NCI-H2029 treated with DMSO at 0.1 percent for 48 hours (cell line): ENCODE measurements at places on chromosomes 3 and 15.

GRCh38 chr3:142902356-142902755, 13.5 kb upstream of the PCOLCE2 start:
- no peak for DNase-seq

DNA sequence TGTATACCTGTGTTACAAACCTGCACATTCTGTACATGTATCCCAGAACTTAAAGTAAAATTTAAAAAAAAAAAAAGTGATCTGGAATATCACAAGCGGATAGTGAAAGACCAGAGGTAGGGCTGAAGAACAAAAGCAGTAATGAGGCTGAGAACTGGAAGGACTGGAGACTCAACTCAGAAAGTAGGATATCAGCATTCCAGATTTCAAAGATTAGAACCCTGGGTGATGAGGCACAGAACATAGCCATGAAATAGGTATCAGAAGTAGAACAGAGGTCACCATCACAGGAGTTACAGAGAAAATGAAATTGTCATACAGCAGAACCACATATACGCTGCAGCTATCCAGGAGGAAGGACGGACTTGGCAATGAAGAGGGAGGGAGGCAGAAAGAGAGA, 56.1 kb downstream of the ACAP2 start:
- no peak for DNase-seq

- no peak for DNase-seq
Measured at GRCh38 chr3:62229908-62230307, 143.4 kb downstream of the FEZF2 start.

GRCh38 chr3:186879781-186880180, 37.3 kb downstream of the ADIPOQ start:
- no peak for DNase-seq

DNA sequence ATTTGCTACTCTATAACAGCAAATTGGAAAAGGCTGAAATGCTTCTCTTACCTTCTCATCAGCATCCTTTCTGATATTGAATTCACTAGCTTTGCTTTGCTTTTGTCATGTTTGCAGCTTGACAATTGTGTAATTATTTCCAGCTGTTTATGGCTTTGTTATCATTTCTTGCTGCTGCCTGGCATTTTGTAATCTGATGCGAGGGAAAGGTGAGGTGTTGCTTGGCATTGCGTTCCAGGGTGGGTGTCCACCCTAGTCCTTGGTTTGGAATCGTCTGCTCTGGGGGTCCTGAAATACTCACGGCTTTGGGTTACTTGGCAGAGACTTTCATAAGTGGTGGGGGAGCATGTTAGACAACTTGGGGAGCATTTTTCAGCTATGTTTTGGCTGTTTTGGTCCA, 2.9 kb downstream of the CACNA2D3 start:
- DNase-seq: no peak

- peak; percentile 70 for DNase-seq
Measured at GRCh38 chr3:28575100-28575745, 226.6 kb upstream of the AZI2 start.
